ENCODE measurements at places on chromosomes 12 and 14.

DNA sequence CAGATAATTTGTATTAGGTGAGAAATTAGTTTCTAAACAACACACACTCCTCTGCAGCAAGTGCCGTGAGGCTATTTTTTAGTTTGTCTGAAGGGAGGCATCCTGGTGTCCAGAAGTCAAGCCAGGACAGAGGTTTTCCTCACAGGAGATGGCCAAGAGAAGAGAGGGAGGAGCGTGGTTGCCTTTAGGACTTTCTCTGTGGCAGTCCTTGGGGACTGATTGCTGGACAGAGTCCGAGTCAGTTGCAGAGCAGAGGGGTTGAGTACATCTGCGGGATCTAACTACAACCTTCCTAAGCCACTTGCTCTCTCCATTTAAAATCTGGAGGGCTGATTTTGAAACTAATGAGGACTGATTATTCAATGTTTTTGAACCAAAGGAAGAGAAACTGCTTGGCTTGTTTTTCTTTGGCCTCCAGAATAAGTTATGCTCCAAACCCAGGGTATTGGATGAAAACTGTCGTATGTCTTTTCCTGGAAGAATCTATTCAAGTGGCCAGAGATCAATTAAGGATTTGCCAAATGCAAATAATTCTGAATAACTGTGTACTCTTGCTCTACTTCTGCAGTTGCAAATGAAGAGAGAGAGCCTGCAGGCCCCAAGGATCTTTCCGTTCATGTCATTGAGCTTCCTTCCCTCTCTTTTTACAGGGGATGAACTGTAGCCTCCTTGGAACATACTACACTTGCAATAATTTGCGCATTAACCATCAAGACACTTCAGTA, 1.2 kb downstream of the SLCO1C1 start:
- no peak for DNase-seq

GRCh38 chr14:97250931-97251330, 453.7 kb downstream of the VRK1 start:
- no peak for DNase-seq

DNA sequence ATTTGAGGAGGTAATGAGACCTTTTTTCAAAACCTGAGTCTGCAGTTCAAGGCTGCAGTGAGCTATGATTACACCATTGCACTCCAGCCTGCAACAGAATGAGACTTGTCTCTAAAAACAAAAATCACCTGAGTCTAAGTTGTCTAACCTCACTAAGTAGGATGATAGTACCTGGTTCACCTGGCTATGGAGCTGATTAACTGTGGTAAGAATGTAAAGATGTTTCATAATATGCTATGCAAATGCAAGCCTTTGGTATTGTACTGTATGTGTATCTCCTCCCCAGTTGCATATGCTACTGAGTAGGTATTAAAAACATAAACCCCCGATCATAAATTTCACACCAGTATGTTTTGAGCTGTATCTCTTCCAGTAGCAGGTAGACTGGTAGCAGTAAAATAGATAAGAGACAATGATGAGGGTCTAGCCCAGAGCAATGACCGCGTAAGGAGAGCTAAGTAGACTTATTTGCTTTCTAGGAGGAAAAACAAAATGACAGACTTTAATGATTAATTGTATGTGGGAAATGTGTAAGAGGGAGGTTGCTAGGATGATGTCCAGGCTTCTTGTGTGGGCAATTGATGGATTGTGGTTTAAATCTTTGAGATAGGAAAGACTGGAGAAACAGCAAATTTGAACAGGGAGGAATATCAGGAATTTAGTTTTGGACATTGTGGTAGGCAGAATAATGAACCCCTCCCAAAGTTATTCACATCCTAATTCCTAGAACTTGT, 41.6 kb upstream of the EGLN3 start:
- DNase-seq, result no peak

GRCh38 chr14:36721877-36722276, 60.2 kb downstream of the PAX9 start:
- DNase-seq, result no peak
